ENCODE measurements at places on chromosomes 2 and 18.

GRCh38 chr18:11947214-11948191 is 33.8 kb upstream of the IMPA2 start:
- peak; percentile 68 for DNase-seq

DNA sequence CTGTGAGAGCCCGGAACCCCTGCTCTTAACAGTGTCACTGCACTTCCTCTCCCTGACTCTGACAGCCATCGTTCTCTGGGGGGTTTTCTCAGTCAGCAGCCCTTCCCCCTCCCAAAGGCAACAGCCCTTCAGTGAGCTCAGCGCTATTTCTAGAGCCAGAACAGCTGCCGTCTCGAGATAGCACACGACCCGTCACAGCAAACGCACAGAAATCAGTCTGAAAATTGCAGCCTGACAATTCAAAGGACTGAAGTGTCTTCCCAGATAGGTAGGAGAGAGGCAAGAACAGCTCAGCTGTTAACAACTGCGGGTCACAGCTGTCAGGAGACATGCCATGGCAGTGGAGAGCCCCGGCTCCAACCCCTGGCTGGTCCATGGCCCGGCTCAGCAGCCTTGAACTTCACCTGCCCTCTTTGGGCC is 45.4 kb downstream of the ST8SIA5 start:
- no peak for DNase-seq

DNA sequence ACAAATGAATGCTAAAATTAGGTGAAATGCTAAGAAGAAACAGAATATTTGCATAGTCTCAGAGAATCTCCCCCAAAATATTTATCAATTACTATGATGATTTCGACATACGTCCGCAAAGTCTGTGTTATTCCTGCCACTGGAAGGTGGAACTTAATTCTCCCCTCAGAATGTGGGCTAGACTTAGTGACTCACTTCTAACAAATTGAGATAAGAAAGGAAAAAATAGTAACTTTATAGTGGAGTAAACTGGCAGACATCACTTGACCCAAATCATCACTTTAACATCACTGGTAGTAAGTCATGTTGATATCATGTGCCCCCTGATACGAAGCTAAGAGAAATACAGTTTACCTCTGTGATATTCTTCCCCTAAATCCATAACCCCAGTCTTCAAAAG is 23.5 kb downstream of the HADHB start:
- no peak for DNase-seq

GRCh38 chr18:58103339-58103985 is 59.4 kb downstream of the NEDD4L start:
- DNase-seq, result no peak

DNA sequence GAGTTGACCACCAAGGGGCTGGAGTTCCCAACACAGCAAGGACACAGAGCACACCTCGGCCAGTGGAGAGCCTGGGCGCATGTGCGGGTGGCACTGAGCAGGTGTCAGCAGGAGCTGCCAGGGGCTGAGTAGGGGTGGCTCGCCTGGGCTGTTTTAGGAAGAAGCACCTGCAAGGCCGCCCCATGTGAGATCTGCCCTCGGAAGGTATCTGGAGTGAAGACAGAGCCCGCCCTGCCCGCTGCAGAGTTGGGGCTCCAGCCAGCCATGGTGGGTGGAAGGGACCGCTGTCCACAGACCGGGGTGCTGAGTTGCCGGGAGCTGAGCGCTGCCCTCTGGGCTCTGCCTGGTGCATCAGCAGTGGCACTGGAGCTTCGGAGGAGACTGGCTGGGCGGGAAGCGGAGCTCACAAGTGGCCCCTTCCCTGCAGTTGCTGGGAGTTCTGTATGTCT is 35.2 kb downstream of the MTERF4 start:
- DNase-seq, result no peak

DNA sequence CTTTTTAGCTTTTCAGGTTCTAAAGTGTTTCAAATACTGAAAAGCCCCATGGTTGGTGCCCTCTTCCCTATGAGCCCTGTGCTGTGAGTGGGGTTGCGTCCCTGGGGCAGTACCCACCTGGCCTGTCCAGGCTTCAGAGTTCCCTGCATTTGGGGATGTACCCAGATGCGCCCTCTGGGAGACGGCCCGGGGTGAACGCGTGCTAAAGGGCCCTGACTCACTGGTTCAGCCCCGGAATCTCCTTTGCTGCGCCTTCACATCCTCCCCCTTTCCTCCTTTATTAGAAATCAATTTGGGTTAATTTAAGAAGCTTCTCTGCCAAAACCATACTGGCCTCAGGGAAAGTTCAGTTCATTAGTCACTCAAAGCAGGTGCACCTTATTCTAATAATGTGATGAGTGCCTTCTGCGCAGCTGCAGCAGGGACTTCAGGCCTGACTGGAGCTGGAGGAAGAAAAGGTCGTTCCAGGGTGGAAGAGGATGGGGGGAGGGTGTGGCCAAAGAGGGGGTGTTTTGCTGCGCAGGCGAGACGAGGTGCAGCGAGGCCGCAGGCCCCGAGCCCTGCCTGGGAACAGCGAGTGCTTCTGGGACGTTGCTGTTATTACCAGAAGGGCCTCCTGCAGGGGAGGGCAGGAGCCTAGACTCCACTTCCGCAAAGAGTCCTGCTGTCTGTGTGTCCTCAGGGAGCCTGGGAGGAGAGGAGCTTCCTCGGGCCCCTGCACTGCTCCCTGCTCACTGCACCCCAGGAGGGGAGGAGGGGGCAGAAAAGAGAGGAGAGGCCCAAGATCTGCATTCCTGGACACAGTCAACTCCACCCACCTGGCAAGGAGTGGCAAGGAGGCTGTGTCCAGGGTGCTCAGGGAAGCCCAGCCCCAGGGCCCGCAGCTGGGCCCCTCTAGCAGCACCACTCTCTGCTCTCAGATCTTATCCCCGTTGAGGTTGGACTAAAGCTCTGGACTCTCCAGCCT is 223.2 kb upstream of the PXDN start:
- no peak for DNase-seq

DNA sequence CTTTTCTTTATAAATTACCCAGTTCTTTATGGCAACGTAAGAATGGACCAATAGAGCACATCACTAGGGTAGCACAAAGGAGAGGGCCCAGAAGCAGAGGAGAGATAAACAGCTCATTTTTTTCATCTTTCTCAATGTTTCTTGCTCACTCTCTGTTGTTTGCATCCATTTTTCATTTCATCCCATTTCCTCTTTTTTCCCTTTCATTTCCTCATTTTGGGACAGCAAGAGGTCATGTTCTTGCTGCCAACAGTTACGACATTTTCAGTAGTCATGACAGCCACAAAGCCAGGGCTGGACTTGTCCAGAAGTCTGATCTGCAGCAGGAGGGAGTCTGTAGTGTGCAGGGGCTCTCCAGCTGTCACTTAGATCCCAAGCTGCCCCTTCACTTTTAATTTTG is 52.7 kb upstream of the CYP1B1 start:
- DNase-seq, result no peak

- DNase-seq, result no peak
Observed at GRCh38 chr2:170813611-170814532, 2.8 kb upstream of the GAD1 start.

- DNase-seq, result no peak
Observed at GRCh38 chr18:21047126-21047525, 64.5 kb downstream of the ROCK1 start.

- no peak for DNase-seq
Observed at GRCh38 chr2:45373534-45373933, 237.5 kb downstream of the SRBD1 start.

DNA sequence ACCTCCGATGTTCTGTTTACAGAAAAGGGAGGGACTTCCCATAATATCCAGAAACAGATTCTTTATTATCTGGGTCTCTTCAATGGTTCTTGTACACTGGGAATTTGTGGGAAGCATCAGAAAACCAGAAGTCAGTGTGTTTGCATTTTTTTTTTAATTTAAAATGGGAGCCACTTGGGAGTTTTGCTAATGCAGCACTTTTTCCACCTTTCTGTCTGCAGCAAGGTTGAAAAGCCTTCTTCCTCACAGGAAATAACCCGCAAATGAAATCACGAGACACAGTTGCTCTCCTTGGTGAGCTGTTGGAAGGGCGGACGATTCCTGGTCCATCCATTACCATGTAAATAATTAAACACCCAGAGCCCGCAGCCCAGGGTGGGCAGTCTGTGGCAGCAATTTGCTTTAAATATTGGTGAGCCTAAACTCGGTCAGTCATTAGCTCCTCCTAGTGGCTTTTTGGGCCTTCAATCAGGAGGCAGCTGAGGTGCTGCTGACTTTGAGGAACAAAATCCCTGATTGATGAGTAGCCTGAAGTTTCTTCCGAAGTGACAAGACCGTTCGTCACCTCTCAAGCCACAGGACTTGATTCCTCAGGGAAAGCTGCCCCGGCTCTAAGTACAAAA is 471.5 kb downstream of the EPHA4 start:
- DNase-seq, result no peak

DNA sequence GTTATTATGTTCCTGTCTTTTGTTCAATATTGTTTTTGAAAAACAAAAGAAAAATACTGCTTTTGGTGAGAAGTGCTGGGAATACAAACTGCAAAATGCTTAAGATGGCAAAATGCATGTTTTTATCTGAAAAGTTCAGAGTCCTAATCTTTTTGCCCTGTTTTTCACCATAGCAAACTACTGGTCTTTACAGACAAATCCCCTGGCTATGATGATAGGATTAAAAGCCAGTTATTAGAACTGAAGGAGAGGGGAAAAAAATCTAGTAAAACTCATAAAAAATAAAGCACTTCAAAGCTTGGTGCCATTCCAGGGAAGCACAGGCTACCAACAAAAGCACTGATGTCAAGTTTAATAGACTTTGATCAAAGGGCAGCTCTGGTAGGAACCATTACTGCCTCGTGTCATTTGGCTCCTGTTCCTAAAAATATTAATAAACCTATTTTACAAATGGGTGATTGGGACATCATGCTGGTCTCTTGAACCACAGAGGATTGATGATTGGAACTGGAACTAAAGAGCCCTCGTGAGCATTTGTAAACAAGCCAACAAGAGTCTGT is 194.7 kb downstream of the RAB3GAP1 start:
- no peak for DNase-seq

DNA sequence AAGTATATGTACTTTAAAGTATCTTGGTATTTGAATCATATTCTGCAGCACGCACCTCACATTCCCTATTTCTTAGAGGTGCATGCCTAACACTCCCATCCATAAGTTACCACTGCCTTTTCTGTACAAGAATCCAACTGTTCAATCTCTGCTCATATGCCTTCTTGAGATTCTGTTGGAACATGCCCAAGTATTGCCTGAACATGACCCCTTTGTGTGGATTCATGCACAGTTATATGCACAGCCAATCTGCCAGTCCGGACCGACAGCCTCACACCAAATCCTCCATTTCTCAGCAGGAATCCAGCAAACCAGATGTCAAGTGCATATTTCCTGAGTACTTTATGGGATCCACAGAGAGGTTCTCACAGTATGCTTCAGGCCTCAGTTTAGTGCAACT is 222.0 kb downstream of the TMEM182 start:
- DNase-seq, result no peak

- no peak for DNase-seq
Observed at GRCh38 chr2:241984271-241984655, 114.7 kb downstream of the RTP5 start.

DNA sequence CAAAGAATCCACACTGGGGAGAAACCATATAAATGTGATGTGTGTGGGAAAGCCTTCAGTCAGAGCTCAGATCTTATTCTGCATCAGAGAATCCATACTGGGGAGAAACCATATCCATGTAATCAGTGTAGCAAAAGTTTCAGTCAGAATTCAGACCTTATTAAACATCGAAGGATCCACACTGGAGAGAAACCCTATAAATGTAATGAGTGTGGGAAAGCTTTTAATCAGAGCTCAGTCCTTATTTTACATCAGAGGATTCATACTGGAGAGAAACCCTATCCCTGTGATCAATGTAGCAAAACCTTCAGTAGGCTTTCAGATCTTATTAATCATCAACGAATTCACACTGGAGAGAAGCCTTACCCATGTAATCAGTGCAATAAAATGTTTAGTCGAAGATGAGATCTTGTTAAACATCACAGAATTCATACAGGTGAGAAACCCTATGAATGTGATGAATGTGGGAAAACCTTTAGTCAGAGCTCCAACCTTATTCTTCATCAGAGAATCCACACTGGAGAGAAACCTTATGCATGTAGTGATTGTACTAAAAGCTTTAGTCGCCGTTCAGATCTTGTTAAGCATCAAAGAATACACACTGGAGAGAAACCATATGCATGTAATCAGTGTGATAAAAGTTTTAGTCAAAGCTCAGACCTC is 16.7 kb upstream of the ZSCAN30 start:
- no peak for DNase-seq

GRCh38 chr2:229856413-229856812 is 65.4 kb downstream of the TRIP12 start:
- DNase-seq, result no peak

- no peak for DNase-seq
Observed at GRCh38 chr2:21155365-21156136, 31.8 kb downstream of the TDRD15 start.

DNA sequence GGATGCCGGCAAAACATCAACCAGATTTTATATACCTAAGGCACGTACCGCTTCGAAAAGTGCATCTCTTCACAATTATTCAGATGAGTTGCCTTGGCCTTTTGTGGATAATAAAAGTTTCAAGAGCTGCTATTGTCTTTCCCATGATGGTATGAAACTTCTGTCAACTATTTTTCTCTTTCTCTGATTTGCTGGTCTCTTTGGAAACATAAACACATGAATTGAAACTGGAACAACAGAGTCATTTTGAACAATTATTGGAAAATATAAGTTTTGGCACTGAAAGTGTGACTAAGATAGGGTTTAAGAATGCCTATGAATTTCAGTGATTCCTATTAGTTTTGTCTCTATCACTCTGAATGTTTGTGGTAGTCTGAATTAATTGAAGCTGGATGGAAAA is 109.9 kb downstream of the DPP4 start:
- no peak for DNase-seq

DNA sequence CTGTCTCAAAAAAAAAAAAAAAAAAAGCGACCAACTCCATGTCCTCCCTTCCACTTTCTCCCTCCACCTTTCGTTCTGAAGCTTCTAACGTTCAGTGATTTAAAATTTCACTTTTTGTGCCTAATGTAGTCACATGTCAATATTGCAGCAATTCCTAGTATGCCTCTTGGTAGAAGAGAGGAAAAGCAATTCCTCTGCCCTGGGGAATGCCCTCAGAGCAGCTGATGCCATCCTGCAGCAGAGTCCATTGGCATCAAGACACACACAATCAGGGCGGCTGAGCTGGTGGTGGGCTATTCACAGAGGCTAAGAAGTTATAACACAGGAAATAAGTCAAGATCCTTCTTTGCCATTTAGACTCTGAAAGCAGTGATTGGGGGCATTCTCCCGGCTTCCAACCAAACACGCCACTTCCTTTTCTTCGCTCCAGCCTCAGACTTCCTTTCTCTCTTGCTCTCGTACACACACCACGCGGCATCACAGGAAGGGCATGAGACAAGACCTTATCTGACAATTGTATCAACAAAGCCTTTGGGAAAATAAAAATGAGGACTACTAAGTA is 71.9 kb downstream of the MOGAT1 start:
- no peak for DNase-seq
